Nephron progenitor cell (in vitro differentiated cells): ENCODE measurements at places on chromosomes 3 and 15.
A peak's percentile ranks its signal among the peaks of the same experiment; 100 is the strongest.

GRCh38 chr3:73637042-73637441 lies 12.3 kb upstream of the PDZRN3 start:
- no peak for DNase-seq

DNA sequence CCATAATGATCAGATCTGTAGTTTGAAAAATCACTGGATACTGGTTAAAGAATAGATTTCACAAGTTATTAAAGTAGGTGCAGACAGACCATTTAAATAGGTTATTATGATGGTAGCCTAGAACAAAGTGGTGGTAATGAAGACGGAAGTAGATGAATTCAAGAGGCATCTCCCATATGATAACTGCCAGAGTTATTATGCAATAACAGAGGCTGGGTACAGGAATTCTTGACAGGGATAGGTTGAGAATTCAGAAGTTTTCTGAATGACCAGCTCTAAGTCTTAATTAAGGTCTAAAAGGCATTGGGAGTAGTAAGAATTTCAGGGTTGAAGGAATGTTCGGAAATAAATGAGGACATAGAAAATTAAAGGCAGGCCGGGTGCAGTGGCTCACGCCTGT lies 108.9 kb downstream of the PEAK1 start:
- no peak for DNase-seq

DNA sequence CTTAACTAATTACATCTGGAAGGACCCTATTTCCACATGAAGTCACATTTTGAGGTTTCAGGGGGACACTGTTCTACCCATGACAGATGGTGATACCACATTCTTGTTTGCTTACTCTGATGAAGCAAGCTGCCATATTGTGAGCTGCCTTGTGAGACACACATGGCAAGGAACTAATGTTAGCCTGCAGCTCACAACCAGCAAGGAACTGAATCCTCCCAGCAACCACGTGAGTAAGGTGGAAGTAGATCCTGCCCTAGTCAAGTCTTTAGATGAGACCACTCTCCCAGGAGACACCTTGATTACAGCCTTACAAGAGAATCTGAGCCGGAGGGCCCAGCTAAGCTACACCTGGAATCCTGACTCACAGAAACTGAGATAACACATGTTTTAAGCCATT lies 160.1 kb downstream of the PDE8A start:
- DNase-seq, result no peak

DNA sequence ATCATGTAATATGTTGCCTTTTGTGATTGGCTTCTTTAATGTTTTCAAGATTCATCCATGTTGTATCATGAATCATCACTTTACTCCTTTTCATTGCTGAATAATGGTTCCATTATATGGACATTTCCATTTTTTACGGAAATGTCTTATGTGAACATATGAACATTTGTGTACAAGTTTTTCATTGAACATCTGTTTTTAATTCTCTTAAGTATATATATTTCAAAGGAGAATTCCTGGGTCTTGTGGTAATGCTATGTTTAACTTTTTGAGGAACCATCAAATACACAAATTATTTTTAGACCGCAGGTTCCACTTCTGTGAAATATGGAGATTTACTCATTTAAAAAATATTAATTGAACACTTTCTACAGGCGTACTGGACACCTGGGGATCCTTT lies 85.7 kb downstream of the ARIH1 start:
- no peak for DNase-seq

DNA sequence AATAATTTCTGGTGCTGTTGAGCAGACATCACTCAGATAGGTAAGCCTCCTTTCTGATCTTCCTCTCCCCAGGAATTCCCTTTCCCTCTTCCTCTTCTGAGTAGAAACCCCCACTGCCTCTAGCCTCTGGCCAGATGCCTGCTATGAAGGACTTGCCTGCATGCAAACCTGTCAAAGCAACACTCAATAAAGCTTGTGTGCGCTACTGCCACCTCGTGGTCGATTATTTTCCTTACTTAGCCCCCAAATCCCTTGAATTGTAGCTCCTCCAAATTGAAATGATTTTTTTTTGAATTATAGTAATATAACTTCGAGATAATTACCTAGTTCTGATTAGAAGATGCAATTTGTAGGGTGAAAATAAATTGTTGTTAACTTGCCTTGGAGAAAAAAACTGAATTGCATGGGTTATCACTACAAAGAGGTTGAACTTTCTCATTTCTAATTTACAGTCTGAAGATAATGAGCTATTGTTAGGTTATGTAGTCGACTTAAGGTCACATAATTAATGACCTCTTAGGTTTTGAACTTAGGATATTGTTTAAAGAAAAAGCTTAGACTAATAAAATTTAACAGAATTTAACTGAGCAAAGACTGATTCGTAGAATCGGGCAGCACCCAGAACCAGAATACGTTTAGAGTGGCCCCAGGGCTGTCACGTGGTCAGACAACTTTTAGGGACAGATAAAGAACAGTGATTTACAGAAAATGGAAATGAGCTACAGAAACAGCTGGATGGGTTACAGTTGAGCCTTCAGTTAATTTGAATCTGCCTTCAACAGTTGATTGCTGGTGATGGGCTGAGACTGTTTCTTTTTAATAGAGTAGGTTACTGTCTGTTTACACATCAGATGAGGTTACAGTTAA lies 269.3 kb downstream of the ARPP21 start:
- DNase-seq, result peak; percentile 75

- DNase-seq, result no peak
These were observed 19.7 kb downstream of the KCNAB1 start for GRCh38 chr3:156140001-156140595.
